Activated T-cell treated with anti-CD3 and anti-CD28 coated beads, Interleukin-2, amount 50 U/mL, for 24 hours (primary cell): ENCODE measurements at places on chromosomes 2 and 18.

DNA sequence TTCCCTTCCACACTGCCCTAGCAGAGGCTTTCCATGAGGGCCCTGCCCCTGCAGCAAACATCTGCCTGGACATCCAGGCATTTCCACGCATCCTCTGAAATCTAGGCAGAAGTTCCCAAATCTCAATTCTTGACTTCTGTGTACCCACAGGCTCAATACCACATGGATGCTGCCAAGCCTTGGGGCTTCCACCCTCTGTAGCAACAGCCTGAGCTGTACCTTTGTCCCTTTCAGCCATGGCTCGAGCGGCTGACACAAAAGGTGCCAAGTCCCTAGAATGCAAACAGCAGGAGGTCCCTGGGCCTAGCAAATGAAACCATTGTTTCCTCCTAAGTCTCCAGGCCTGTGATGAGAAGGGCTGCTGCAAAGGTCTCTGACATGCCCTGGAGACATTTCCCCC lies 744.5 kb upstream of the LINC00305 start:
- DNase-seq, result no peak

GRCh38 chr18:23723121-23723520 lies 33.9 kb downstream of the LAMA3 start:
- no peak for DNase-seq

DNA sequence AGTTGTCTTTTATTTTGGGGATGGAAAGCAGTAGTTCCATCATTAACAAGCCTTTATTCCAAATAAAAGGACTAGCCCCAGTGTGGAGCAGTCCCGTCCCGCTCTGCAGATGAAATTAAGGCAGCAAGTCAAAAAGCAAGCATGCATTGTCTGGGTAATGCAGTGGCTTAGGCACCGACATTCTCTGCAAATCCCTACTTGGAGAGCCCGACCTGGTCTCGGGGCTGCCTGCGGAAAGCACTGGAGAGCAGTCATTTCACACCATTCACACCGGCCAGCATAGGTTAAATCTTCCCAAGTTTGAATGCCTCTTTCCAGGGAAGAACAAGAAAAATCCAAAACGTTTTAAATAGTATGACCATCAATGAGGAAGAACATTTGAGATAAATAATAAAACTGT lies 24.4 kb upstream of the RAB12 start:
- DNase-seq, result no peak

- no peak for DNase-seq
Measured at GRCh38 chr2:65340898-65341681, 91.3 kb downstream of the SPRED2 start.

DNA sequence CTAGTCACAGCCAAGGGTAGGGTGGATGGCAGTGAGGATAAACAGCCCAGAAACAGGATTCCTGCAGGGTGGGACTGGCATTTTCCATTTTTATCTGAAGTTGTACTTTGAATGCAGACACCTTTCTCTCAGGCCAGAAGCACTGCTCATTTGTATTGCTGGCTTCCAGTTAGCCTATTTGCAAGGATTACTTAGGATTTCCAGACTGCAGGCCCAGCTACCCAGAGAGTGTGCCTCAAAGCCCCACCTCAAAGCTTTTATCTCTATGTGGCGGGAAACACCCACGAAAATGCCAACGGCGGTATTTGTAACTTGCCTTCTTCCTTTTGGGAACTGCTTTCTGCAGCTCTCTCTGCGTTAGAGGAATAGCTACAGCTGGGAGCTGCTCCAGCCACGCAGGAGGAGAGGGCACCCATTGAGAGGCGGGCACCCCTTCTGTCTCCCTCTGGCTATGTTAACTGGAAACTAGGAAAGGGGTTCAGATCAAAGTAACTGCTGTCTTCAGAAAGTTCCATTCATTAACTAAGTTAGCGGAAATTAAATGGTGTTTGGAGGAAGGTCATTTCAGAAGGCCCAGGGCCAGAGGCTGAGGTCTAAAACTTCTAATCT lies 144.9 kb downstream of the TGIF1 start:
- peak; percentile 55 for DNase-seq

DNA sequence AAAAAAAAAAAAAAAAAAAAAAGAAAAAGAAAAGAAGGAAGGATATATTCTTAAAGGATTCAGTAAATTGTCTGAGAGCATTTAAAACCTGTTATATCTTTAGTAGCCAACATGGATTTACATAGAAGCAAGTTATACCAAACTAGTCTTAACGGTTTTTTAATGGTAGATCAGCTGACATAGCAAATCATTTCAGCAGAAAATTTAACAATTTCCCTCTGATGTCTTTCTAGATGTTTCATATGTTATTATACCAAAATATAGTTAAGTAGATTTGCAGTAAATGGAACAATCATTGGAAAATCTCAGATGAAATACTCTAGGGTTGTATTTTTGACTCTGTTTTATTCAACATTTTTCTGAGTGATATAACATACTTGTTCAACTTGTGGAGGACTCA lies 72.9 kb downstream of the BABAM2 start:
- no peak for DNase-seq

GRCh38 chr2:31274401-31275075 lies 40.6 kb downstream of the EHD3 start:
- DNase-seq, result no peak

DNA sequence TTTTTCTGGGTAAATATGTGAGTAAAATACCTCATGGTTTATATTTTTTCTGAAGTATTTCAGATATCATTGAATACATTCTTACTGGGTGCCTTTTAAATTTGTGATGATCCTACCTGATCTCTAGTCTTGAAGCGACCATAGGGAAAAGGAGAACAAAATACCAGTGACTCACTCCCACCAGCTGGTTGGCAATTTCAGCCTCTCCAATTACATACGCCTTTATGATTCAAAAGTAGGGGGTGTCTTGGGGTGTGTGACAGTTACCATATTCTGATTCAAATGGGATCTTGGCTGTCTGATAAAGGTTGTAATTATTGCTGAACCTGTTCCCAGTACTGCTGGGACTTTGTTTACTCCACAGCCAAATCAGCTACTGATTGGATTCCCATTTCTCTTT lies 175.9 kb upstream of the NXPH2 start:
- DNase-seq, result no peak

- DNase-seq, result no peak
Measured at GRCh38 chr18:52481116-52481515, 141.1 kb downstream of the DCC start.

DNA sequence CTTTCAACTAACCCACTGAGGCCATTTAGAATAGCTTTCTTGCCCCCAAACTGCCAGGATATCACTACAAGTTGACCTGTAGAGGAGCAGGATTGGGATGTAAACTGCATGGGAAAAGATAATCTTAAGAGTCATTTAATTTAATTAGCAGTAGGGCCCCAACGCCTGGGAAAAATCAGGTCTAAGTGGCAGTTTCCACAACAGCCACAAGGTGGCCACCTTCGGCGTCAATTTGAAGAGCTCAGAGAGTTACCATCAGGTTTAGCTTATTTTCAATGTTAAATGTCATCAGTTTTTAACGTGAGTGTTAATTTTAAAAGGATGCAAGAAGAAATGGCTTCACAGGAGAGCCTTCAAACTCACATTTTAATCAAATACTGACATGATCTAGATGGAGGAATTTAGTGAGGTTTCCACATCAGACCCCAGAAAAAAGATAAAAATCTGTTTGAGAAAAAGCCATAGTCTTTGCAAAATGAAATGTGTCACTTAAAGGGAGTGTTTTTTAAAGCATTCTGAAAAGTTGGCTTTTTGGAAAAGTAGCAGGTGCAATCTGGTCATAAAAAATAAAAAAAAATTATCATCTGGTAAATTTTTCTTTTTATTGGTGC lies 77.3 kb upstream of the UPP2 start:
- DNase-seq, result peak; percentile 69

- DNase-seq, result no peak
Measured at GRCh38 chr2:75517547-75518230, 43.0 kb downstream of the EVA1A start.

DNA sequence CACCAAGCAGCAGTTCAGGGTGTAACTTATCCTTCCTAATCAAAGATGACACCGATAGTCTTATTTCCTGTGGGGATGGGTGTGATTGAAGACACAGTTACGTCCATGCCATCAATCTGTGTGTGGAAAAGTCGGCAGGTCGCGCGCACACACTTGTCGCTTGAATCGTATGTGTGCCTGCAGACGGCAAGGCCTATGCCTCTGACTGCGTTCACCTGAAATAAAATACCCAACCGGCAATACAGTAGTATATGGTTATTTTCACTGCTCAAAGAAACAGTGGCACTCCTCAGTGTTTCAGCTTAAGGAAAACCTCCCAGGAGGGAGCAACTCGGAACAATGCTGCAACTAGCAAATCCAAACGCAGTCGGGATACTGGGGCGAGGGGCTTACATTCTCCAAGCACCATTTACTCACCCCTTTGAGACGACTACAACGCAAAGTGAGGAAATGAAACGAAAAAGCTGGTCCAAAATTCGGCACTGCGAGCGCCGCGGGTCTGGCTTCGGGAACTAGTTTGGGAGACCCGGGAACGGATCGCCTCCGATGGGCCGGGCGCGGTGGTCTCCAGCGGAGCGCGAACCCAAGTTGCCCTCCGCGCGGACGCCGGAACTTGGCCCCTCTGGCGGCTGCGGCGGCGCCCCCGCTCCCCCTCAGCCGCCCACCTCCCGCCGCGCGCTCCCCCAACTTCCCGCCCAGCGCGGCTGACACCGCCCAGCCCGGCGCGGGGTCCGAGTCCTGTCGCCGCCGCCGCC lies 675 bp downstream of the PRKD3 start:
- DNase-seq, result peak; percentile 61

DNA sequence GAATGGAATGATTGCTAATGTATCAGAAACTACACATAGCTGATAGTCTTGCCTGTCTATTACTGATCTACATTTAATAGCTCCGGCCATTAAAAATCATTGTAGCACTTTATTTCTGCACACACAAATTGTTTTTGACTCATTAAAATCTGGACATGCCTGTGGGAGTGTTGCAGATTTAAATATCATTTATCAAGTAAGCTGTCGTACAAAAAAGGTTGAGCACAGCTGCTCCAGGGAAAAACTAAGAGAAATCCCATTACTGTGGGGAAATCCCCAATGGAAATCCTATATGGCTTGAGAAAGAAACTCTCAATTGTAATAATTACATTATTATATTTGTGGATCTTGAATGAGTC lies 99.6 kb upstream of the CERS6 start:
- DNase-seq, result no peak

- no peak for DNase-seq
Measured at GRCh38 chr2:28389399-28390240, 3.0 kb upstream of the FOSL2 start.

DNA sequence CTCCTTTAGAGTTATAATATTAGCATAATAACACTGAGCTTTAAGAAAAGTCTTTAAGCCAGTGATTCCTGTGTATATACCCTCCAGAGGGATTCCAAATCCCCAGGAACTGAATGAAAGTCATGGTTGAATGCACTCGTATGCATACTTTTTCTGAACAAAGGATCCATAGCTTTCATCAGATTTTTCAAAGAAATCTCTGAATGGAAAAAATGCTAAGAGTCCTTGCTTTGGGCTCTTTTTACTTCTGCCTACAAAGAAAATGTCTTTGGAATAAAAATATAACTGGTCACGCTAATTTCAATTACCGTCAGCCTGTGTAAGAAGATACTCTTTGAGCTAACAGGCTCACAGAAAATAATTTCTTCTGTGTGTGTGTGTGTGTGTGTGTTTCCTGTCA lies 939.5 kb downstream of the ERBB4 start:
- no peak for DNase-seq

DNA sequence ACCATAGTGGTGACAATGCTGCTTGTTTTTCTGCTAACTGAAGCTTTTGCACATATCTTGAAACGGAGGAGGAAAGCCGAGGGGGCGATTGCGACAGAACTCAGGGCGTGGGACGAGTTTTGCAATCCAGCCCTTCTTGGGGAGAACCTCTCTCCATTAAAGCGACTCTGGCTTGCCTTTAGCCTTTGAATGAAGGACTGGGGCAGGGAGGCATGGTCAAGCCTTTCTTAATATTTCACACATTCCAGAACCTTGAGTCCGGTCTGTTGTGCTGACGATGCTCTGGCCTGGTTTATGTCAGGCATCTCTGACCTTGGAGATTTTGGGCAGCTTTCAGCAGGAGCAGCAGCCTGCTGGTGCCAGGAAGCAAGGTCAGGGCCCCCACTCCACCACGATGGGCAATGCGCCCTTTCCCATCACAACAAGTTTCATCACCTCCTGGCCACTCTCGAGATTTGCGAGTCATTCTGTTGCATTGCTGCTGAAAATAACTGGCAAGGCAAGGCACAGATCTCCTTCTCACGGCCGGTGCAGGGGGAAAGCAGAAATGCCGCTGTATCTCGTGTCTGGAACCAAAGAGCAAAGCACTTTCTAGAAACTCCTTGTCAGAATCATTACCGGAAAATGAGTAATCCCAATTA lies 10.8 kb downstream of the EMILIN2 start:
- no peak for DNase-seq

DNA sequence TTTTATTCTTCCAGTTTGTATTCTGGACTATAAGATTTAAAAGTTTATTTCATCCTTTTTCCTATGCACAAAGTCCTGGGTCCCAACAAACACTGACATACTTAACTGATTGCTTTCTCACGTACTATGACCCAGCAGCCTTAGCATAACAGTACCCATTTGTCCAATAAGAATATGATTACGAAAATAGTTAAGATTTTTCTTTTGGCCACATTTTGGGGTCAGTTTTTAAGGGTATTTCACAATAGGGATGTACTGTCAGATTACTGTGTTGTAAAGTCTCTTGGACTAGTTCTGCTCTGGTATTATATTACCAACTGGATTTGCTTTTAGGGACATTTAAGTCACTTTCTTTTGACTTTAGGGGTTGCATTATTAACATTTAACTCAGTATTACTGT lies 46.1 kb downstream of the TTC39C start:
- DNase-seq, result no peak

DNA sequence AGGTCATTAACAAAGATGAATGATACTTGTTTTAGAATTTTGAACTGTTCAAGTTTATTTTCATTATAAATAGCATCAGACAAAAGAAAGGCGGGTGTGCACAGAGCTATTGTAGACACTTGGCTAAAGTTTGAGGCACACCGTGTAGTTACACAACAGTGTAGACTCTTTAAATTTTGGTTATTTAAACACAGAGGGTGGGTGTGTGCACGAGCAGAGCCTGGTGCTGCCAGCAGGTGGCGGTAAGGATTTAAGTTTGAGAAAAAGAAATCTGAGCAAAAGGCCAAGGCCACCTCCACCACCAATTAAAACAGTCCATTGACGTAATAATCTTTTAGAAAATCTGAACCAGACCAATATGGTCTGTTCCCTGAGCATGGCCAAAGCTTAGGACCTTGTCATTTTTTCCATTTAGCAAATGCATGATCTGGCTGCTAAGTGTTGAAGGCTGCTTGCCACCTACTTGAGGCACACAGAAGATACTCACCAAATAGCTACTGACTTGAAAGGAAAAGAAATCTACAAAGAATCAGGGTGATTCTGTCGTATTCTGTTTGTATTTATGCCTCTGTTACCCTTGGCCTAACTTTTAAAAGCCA lies 14.3 kb downstream of the COPS7B start:
- DNase-seq, result peak; percentile 49

DNA sequence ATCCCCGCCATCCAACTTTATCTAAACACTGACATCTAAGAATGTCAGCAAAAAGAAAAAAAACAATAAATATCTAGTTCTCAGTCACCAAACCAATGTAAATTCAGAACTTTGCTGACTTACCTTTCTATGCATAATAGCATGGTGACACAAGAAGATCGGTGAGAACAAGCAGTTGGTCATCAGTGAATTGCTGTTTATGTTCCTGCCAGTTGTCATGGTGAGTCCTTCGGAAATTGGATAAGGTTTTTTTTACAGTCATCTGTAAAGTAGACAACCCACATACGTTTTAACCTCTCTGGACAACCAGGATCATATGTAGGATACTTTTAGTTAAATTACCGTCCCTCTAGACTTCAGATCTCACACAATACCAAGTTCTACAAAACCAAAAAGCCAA lies 6.2 kb upstream of the GPR75 start:
- DNase-seq, result no peak
